ENCODE measurements at places on chromosomes 1 and 21.

GRCh38 chr1:42328916-42329496 lies 6.0 kb downstream of the FOXJ3 start:
- DNase-seq = no peak

DNA sequence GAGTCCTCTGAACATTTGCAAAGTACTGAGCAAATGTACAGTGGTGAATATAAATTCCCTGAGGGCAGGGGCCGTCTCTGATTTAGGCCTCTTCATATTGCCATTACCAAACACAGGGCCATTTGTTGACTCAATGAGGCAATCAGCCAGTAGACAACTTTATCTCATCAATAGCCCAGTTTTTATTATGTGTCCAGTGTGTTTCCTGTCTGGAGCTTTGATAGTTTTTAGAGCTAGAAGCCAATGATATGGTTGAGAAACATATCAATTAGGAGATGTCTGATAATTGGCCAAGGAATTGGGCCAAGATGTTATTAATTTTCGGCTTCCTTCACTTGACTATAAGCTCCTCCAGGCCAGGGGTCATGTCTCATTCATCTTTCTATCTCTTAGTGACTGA lies 163.0 kb downstream of the ROR1 start:
- DNase-seq = no peak

GRCh38 chr1:36951292-36951750 lies 83.0 kb downstream of the GRIK3 start:
- DNase-seq = no peak

DNA sequence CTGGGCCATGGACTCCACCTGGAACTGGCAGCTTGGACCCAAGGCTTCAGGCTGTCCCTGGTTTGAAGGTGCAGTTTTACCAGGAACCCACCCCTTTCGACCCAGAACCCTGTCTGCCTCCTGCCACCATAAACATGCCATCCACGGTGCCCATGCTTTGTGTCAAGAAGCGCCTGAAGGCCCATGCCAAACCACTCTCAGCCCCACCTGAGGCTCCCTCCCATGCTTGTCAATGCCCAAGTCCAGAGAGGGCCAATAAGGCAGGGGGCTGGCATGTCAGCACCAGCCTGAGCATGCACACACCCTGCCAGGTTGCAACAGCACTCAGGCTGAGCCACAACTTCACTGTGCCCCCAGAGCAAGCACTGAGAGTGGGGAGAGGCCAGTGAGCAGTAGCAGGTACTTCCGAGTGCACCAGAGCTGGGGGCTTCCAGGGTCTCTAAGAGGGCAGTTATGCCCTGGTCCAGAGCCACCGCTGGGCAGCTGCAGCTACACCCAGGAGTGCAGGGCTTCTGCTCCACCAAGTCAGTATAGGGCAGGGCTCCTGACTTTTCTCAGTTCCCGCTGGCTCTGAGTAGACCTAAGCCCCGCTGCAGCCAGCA lies 1256.0 kb downstream of the AMY1C start:
- DNase-seq = no peak

GRCh38 chr1:16165073-16165364 lies 9.2 kb upstream of the EPHA2 start:
- DNase-seq = no peak

GRCh38 chr1:109705411-109705810 lies 6.6 kb upstream of the GSTM5 start:
- DNase-seq = no peak

- DNase-seq = no peak
Measured at GRCh38 chr1:54743416-54744226, 20.7 kb downstream of the PARS2 start.

DNA sequence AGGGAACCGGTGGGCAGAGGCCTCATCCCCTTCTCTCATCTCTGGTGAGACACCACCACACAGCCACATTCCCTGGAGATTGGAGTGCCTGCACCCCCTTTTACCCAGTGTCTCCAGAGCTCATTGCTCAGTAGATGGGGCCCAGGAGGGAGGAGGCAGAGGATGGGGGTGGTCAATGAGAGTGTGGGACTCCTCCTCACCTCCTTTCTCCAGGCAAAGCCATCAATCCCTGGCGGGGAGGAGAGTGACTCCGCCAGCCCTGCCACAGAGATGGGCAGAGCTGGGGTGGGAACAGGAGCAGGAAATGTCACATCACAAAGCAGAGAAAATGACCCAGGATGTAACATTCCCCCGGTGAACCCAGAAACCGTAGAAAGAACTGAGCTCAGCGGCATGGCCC lies 117.2 kb downstream of the MATN1 start:
- DNase-seq = no peak

- no peak for DNase-seq
Measured at GRCh38 chr1:14660801-14661200, 62.3 kb downstream of the KAZN start.

- no peak for DNase-seq
Measured at GRCh38 chr21:29330797-29331196, 32.1 kb downstream of the BACH1 start.

GRCh38 chr1:2528016-2528415 lies 1.6 kb upstream of the PANK4 start:
- no peak for DNase-seq

DNA sequence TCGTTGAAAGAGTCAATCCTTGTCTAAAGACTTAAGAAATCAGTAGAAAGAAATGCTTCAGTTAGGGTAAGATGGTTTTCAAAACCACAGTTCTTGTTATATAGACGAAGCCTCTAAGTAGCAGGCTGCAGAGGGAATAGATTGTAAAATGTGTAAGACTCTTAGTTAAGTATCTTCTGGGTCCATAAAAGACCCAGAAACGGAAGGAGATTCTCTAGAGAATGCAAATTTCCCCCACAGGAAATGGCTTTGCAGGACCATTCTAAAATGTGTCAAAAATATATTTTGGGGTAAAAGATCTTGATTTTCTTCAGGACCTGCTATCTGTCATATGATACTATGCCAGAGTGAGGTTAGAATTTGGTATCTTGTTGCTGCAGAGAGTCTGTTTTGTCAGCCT lies 13.4 kb downstream of the OR2T1 start:
- no peak for DNase-seq

DNA sequence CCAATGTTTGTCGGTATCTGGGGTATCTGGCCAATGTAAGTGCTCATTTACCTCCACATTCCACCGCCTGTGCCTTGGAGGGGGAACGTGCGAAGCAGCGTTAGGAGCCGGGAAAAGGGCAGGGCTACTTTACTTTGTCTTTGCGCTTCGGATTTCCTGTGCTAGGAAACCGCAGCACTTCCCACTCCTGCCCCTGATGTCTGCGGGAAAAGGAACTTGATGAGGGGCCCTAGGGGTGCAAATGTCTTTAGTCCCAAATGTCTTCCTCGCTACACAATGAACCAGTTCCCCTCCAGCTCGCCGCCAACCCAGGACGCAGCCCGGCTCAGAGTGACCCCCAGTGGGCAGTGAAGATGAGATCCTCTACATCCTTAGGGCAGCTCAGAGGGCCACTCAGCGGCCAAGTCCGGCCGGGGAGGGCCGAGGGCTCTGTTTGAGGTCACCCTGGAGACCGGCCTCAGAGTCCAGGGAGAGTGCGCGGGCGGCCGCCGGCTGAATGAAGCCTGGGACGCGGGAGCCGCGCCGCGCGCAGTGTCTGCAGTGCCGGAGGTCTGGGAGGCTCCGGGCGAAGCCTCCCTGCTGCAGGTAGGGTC lies at the start of gene DYNLT5:
DYNLT5 (plus strand) TSS at position 460 of the 593 bp plus-strand sequence. CDS start 2,200 bp downstream, outside the sequence.
- DNase-seq = no peak

- DNase-seq = no peak
Measured at GRCh38 chr1:23864801-23865542, 3.1 kb downstream of the FUCA1 start.

DNA sequence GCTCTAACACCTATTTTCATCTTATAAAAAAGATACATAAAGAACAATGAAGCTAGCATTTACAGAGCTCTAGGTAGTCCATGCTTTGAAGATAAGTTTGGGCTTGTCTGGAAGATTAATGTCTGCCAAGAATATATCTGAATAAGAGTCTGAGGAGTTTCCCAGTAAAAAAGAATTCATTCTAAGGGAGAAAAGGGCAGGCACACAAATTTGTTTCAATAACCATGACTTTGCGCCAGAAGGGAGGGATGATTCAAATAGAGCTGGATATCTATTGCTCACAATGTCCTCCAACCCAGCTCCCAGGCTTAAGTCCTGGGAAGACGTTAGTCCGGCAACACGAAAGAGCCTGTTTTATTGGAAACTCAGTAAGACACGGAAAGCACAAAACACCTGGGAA lies 9.7 kb upstream of the TTLL7 start:
- no peak for DNase-seq

- DNase-seq = no peak
Measured at GRCh38 chr1:90726425-90726985, 9.4 kb upstream of the BARHL2 start.
